ENCODE measurements at places on chromosomes 13 and 19. TPM values are rescaled to one million over a fixed set of nuclear protein-coding genes. Genes with fewer than 3 reads are reported as not detected.

The CYTH2 gene
- polyA plus RNA-seq, result 29.6 TPM

The CEACAM1 gene
- not detected for polyA plus RNA-seq

The KIR2DL4 gene
- 61.6 TPM for polyA plus RNA-seq

The SIGLEC5 gene
- polyA plus RNA-seq, result not detected

The SPTBN4 gene
- polyA plus RNA-seq, result not detected

The FCER2 gene
- 0.29 TPM for polyA plus RNA-seq

The HOOK2 gene
- not detected for polyA plus RNA-seq

The ZFR2 gene
- 5.4 TPM for polyA plus RNA-seq

The IRGC gene
- polyA plus RNA-seq, result not detected

The HSPB6 gene
- polyA plus RNA-seq, result not detected

The IGFL1 gene
- polyA plus RNA-seq, result not detected

The MEF2B gene
- polyA plus RNA-seq, result 0.35 TPM

The DZIP1 gene
- not detected for polyA plus RNA-seq

The C19orf44 gene
- 1.2 TPM for polyA plus RNA-seq

The MAP4K1 gene
- 67.0 TPM for polyA plus RNA-seq

The GSX1 gene
- not detected for polyA plus RNA-seq

The CADM4 gene
- not detected for polyA plus RNA-seq

The ACTMAP gene
- 3.1 TPM for polyA plus RNA-seq

The STX10 gene
- polyA plus RNA-seq, result 66.0 TPM

The AP1M2 gene
- not detected for polyA plus RNA-seq

The THSD8 gene
- 3.0 TPM for polyA plus RNA-seq

The CEACAM3 gene
- polyA plus RNA-seq, result not detected

The DGKH gene
- polyA plus RNA-seq, result 0.03 TPM

The ZFP30 gene
- 1.6 TPM for polyA plus RNA-seq

The APLP1 gene
- 0.72 TPM for polyA plus RNA-seq

The ZNF724 gene
- 0.77 TPM for polyA plus RNA-seq

The ZNF83 gene
- polyA plus RNA-seq, result 5.2 TPM

The ZNF554 gene
- not detected for polyA plus RNA-seq

The THAP8 gene
- polyA plus RNA-seq, result 10.7 TPM

The MBD3L3 gene
- not detected for polyA plus RNA-seq

The ZNF470 gene
- 2.9 TPM for polyA plus RNA-seq

The MATK gene
- polyA plus RNA-seq, result 326 TPM

The FBXO17 gene
- not detected for polyA plus RNA-seq

The HCST gene
- polyA plus RNA-seq, result 2,654 TPM

The SHISA2 gene
- polyA plus RNA-seq, result not detected

The FCGBP gene
- polyA plus RNA-seq, result 0.36 TPM

The SMIM44 gene
- polyA plus RNA-seq, result not detected

The ZIK1 gene
- 8.9 TPM for polyA plus RNA-seq

The TNFSF9 gene
- 5.9 TPM for polyA plus RNA-seq

The SLITRK1 gene
- not detected for polyA plus RNA-seq

The IGFL2 gene
- not detected for polyA plus RNA-seq

The ATP8B3 gene
- 3.1 TPM for polyA plus RNA-seq

The KIRREL2 gene
- not detected for polyA plus RNA-seq

The KLK3 gene
- polyA plus RNA-seq, result not detected

The NFILZ gene
- polyA plus RNA-seq, result not detected

The CGB7 gene
- polyA plus RNA-seq, result not detected

The C5AR2 gene
- polyA plus RNA-seq, result not detected

The ZNF560 gene
- polyA plus RNA-seq, result not detected

The VSIG10L gene
- polyA plus RNA-seq, result not detected

The LSR gene
- 14.2 TPM for polyA plus RNA-seq

The ZNF565 gene
- polyA plus RNA-seq, result 7.6 TPM

The MRI1 gene
- polyA plus RNA-seq, result 16.9 TPM

The LAIR2 gene
- 463 TPM for polyA plus RNA-seq

The PLVAP gene
- polyA plus RNA-seq, result not detected

The SEMA6B gene
- polyA plus RNA-seq, result not detected

The HIF3A gene
- not detected for polyA plus RNA-seq

The LILRB2 gene
- 0.31 TPM for polyA plus RNA-seq

Measured in immature natural killer cell (primary cell).